Lower lobe of right lung (tissue), 2 donors: ENCODE measurements at places on chromosomes 2 and 18. TPM values are rescaled to one million over a fixed set of nuclear protein-coding genes. Genes with fewer than 3 reads are reported as not detected.

GRCh38 chr2:161010503-161011015, 149.7 kb upstream of the TANK start:
- DNase-seq: no peak

DNA sequence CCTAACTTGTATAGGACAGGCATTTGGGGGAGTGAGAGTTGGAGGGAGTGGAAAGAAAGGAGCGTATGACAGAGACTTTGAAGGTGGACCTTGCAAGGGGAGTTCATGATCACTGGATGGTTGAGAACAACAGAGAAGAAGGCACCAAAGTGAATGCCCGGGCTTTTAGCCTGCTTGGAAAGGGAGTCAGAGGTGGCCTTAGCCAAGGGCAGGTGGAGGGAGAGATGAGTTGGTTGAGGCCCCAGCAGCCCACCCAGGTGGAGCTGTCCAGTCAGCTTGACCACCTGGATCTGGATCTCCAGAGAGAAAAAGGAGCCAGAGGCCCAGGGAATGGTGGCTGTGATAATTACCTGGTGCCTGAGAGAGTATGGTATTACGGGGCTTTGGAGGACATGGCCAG, 73.6 kb downstream of the COA5 start:
- DNase-seq: no peak

DNA sequence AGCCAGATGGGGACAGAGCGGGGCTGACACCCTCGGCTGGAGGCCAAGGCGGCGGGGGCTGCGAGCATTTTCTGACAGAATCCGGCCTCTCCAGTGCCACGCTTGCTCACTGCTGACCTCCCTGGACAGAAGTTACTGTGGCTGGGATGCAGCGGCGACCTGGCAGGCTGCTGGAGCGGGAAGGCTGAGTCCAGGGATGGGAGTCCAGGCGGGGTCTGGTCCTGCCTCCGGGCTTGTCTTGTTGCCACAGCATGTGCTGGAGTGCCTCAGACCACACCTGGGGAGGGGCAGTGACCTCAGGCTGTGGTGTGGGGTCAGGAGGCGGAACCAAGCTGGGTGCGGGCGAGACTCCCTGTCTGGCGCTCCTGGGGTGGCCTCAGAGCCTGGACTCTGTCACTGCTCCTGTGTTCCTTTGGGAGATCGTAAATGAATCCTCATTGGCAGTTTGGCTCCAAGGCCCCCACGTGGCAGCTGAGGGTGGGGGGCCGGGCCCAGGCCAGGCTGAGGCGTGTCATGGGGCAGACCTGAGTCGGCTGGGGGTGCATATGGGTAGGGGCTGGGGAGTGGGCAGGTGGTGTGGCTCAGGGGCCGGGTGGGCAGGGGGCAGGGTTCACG, 5.5 kb downstream of the BOK start:
- peak; percentile 43 for DNase-seq

- DNase-seq: no peak
Observed at GRCh38 chr18:62339106-62339988, 14.2 kb downstream of the TNFRSF11A start.

- no peak for DNase-seq
Observed at GRCh38 chr2:172768401-172768800, 32.8 kb downstream of the RAPGEF4 start.

DNA sequence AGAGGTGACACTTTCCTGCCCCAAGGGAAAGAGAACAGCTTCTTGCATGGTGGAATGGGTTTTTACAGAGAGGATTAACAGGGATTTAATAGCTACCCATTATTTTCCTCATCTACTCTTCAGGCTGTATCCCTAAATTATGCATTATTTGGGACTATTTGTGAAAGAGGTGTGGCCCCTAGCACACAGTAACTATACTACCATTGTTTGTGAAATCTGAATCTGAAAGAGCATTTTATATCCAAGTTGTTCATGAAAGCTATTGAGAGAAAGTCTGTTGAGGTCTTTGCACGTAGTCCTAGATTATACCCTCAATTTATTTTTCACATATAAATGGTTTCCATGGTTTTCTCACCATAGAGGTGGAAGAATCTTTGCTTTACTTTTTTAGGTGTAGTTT, 78.1 kb downstream of the SPTBN1 start:
- DNase-seq: no peak

DNA sequence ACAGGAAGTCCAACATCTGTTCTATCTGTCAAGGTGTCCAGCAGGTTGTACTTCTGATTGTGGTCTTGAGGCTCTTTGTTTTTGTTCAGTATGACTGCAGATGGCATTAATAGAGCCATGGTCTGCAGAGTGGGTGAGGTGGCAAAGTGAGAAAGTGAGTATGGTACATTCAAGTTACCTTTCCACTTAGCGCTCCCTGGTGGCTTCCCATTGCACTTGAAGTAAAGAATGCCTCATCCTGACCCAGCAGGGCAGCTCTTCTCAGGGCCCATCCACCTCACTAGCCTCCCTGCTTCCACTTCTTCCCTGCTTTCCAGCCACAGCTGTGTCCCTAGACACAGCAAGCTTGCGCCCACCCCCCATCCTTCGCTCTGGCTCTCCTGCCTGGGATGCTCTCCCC, 148.0 kb upstream of the ALPP start:
- DNase-seq: no peak

DNA sequence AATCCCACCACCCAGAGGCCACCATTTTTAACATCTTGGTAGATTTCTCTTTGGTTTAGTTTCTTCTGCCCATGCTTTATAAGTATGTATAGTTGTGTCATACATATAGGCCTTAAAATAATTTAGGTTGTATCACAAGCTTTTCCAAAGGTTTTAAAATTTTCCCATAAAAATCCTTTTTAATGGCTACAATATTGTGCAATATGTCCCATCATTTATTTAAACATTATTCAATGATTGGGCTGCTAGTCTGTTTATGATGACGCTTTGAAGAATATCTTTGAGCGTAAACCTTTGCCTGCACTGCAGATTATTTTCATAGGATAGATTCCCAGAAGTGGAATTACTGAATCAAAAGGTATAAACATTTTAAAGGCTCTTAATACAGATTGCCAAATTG, 217.3 kb downstream of the CLIP4 start:
- DNase-seq: no peak

GRCh38 chr2:197821550-197822289, 17.3 kb downstream of the PLCL1 start:
- no peak for DNase-seq

DNA sequence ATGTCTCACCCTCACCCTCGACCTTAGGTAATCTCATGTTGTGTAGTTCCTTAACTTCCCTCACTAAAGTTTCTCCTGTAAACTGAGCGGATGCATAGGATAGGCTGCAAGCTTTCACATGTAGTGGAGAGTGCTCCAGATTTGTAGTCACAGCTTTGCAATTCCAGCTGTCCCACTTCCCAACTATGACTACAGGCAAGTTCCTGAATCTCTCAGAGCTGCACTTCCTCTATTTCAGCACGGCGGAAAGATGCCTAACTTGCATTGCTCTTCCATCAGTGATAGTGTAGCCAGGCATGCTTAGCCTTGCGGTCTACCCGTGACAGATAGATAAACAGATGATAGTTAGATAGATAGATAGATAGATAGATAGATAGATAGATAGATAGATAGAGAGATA, 183.1 kb upstream of the CCDC68 start:
- DNase-seq: no peak

DNA sequence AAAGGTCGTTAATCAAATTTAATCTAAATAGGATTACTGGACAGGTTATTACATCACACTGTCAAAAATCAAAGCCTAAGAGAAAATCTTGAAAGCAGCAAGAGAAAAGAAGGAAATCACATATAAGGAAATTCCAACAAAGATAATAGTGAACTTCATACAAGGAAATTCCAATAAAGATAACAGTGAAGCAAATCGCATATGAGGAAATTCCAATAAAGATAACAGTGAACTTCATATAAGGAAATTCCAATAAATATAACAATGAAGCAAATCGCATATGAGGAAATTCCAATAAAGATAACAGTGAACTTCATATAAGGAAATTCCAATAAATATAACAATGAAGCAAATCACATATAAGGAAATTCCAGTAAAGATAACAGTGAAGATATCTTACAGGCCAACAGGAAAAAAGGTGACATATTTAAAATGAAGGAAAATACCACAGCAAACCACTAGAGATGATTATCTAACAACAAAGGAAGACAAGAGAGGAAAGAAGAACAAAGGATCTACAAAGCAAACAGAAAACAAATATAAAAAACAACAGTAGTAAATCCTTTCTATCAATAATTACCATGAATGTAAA, 787.7 kb downstream of the CCDC85A start:
- DNase-seq: no peak

DNA sequence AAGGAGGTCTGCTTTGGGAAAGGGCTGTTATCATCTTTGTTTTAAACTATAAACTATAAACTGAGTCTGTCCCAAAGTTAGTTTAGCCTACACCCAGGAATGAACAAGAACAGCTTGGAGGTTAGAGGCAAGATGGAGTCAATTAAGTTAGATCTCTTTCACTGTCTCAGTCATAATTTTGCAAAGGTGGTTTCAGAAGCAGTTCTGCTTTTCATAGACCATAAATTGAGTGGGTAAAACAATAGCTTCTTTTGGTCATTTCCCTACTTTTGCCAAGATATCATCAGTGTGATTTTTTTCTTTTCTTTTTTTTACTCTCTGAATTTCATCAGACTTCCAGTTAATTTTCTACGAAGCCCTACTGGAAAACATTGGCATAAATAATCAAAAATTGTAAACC, 117.0 kb downstream of the AP1S3 start:
- DNase-seq: no peak

DNA sequence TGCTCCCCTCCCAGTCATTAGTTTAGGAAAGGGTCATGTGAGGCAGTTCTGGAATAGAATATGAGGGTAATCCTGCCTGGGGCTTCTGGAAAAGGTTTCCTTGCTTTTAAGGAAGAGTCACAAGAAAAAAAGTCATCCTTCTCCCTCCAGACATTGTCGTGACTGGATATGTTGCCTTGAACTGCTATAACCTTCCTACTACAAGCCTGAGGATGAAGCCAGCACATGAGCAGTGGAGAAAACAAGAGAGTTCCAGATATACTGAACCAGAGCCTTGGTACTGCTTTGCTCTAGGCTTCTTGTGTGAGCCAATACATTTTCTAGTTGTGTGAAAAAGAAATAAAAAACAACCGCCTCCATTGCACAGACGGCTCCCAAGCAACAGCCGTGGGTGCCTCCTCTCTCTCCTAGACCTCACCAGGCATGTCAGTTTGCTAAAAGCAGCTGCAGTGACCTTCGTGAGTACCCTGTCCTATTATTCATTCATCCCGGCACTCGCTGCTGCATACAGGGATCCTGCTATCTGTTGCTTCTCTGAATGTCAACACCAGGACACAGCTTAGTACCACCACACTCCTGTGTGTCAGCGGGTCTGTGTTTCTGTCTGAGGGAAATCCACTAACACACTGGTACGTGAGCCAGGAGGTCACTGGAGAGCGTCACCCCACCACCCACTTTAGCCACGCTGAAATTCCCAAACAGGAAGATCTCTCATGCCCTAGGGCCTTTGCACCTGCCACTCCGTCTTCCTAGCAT, 186.7 kb downstream of the KLHL29 start:
- no peak for DNase-seq

DNA sequence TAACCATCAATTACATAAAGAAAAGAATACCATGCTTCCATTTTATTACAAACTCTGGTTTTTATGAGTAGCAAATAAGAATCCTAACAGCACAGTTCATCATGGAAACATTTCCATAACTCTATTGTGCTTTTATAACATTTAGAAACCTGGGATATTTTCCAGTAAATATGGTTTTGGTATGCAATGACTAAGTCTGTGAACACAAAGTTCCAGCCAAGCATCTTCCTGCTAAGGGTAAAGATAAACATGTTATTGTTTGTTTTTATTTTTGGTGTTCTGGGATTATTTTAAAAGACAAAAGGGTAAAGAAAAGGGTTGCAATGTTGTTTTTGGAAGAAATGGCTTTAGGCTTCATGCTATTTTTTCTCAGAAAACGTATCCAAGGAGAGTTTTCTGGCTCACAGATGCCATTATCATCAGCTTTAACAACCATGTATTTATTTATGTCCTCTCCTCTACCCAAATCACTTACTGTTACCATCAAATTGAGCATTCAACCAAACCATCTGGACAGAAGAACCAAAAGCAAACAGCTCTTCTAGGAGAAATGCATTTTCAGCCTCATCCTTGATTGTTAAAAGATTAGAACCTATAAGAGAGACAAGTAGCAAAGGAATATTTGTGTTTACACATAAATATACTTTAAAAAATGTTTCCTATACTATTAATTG, 116.0 kb downstream of the PLA2R1 start:
- no peak for DNase-seq

DNA sequence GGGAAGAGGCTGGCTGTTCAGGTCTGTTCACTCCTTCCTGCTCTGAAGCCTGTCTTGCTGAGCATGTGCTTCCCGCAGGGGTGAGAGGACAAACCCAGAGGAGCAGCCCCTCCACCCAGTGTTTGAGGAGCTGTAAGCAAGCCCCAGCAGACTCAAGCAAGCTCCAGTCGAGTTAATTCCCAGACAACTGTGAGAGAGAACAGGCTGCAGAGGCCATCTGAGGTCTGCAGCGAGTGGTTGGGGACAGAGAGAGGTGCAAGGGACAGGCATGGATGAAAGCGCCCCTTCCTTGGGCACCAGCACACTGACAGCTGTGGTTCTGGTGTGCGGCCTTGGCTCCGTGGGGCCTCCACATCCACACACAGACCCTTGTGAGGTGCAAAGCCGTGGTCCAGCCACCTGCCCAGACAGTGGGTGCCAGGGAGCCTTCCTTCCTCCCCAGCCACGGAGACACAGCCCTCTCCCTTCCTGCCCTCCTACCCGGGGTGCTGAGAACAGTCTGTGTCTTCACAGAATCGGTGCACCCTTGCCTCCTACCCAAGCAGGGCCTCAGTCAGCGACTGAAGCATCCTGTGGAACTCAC, 36.2 kb downstream of the MAL start:
- DNase-seq: no peak

GRCh38 chr18:64330931-64331330, 182.0 kb upstream of the LINC00305 start:
- DNase-seq: no peak

- DNase-seq: no peak
Observed at GRCh38 chr2:42161444-42161843, 7.7 kb upstream of the EML4 start.

- DNase-seq: no peak
Observed at GRCh38 chr18:58218117-58218516, 174.1 kb downstream of the NEDD4L start.

DNA sequence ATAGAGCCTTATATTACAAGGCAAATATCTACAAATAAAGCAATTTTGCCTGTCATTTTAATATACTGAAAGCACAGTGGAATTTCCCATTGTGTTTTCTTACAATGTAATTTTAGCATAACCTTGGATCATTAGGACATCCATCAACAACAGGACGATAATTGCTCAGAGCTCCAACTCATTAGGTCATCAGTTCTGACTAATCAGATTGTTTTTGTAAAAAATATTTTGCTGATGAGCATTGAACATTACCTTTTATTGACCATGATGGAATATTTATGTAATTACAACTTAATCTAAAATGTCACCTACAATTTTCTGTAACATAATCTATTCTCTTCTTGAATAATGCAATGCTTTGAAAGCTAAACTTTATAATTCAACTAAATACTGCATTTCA, 215.3 kb upstream of the DSEL start:
- no peak for DNase-seq

FEV gene
- not detected for total RNA-seq

ADAM23 gene
- total RNA-seq: 2.5 TPM

TRPM8 gene
- not detected for total RNA-seq

MSH6 gene
- 31.3 TPM for total RNA-seq

ACVR2A gene
- 18.2 TPM for total RNA-seq

ZNF521 gene
- 12.7 TPM for total RNA-seq

SCYGR1 gene
- total RNA-seq: not detected

TDRD15 gene
- not detected for total RNA-seq

UGT1A3 gene
- total RNA-seq: not detected

MTX2 gene
- total RNA-seq: 16.2 TPM

CPO gene
- total RNA-seq: not detected

SH2D6 gene
- 0.97 TPM for total RNA-seq
